CD14-positive monocyte (primary cell): ENCODE measurements at places on chromosomes 4 and X. TPM values are rescaled to one million over a fixed set of nuclear protein-coding genes. Genes with fewer than 3 reads are reported as not detected.

Gene GALNTL6
- not detected for polyA plus RNA-seq

Gene CPLX1
- not detected for polyA plus RNA-seq

Gene CENPU
- polyA plus RNA-seq: 1.2 TPM

Gene CD99L2
- polyA plus RNA-seq: 18.4 TPM

Gene HAND2
- polyA plus RNA-seq: not detected in 2 replicates

Gene SYNPO2
- polyA plus RNA-seq: not detected

Gene GAGE12H
- polyA plus RNA-seq: not detected in 2 replicates

Gene RAB28
- 3.7 and 7.6 TPM in 2 replicates for polyA plus RNA-seq

Gene MFSD8
- polyA plus RNA-seq: 7.0 TPM

Gene MTTP
- not detected for polyA plus RNA-seq

Gene KIF4A
- polyA plus RNA-seq: 0.03 TPM

Gene DACH2
- polyA plus RNA-seq: not detected in 2 replicates

Gene CT45A10
- polyA plus RNA-seq: not detected

Gene XAGE3
- polyA plus RNA-seq: not detected

Gene ANXA3
- polyA plus RNA-seq: 0.31 TPM in 1 of 2 replicates, not detected in the other

Gene LANCL3
- polyA plus RNA-seq: not detected

Gene SUPT20HL2
- not detected for polyA plus RNA-seq

Gene MRFAP1L1
- 13.8 TPM for polyA plus RNA-seq

Gene CYTL1
- polyA plus RNA-seq: 0.18 and 0.32 TPM in 2 replicates

Gene ANXA10
- not detected in 2 replicates for polyA plus RNA-seq

Gene CSN1S1
- not detected for polyA plus RNA-seq

Gene SPACA5
- polyA plus RNA-seq: not detected in 2 replicates

Gene CXCL8
- polyA plus RNA-seq: 275 TPM

Gene TMEM150C
- not detected for polyA plus RNA-seq

Gene EVC2
- polyA plus RNA-seq: 0.09 and 0.12 TPM in 2 replicates

Gene GNRHR
- polyA plus RNA-seq: not detected

Gene LUZP4
- not detected for polyA plus RNA-seq

Gene TEX13B
- polyA plus RNA-seq: not detected

Gene TEX11
- not detected for polyA plus RNA-seq

Gene EFHC2
- 0.05 TPM in 1 of 2 replicates, not detected in the other for polyA plus RNA-seq

Gene CXorf66
- polyA plus RNA-seq: not detected

Gene DNAAF6
- polyA plus RNA-seq: not detected
